Stimulated activated CD4-positive, alpha-beta T cell treated with anti-CD3 and anti-CD28 coated beads, TNF-alpha, amount 100 ng/mL, for 4 hours (primary cell): ENCODE measurements at places on chromosomes 11 and 22.

GRCh38 chr11:12871788-12872321 is 137.3 kb upstream of the RASSF10 start:
- DNase-seq, result no peak

- DNase-seq, result no peak
Measured at GRCh38 chr11:15519124-15519791, 404.5 kb downstream of the INSC start.

GRCh38 chr22:45452565-45453379 is 39.3 kb downstream of the RIBC2 start:
- DNase-seq, result no peak

DNA sequence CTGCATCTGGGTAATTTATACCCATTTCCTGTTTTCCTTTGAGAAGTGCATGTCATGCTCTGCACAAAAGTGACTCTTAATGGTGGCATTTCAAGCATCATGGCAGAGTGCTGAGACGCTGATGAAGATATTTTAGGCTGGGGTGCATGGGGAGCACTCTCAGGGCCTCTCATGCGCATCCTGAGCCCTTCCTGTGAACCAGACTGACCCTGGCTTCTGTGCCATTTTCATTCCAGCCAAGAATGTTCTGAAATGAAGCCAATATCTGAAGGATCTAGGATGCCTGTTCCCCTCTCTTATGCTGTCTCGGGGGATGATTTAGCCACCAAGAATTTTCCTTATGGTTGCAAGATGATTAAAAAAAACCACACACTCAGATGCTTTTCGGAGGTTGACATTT is 61.5 kb downstream of the MIAT start:
- no peak for DNase-seq
